Heart right ventricle (tissue), 16 donors: ENCODE measurements at places on chromosomes 3 and 15.

DNA sequence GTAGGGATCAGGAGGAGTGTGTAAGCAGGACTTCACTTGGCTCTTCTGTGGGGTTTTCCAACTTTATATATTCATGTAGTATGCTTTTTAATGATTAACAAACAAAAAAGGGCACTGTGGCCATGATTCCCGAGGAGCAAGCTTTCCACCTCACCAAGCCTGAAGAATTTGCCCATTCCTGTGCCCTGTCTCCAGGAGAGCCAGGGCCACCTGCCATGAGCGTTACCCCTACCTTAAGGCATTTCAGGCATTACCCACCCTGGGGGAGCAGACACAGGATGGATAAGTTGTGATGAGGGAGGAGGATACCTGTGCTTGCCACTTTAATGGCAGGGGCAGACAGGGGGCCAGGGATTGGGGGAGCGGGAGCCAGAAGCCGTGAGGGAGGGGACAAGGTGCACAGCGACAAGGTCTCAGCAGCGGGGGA, 3.0 kb downstream of the TRPM1 start:
- no peak for DNase-seq
- no peak overlapping the region for H3K4me3 ChIP-seq
- H3K36me3 ChIP-seq, result no peaks in the 10 kb centered on the region

DNA sequence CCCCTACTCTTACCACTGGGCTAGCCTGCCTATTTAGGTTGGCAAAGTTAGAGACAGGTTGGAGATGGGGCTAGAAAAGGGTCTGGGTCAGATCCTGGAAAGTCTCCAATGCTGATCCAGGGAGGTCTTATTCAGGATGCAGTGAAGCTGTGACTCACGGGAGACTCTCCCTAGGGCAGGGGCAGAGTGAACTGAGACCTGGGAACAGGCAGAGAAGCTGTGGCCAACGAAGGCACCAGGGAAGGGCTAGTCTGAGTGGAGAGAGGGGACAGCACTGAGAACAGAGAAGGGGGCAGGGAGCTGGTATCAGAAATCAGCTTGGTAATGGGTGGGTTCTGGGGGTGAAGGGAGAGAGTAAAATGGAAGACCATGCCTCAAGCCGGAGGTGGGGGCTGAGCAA, 2.2 kb downstream of the LTF start:
- H3K27me3 ChIP-seq, result no peaks in the 10 kb centered on the region
- H3K4me1 ChIP-seq, result peaks cover 14% of the 10 kb centered on the region
- H3K4me3 ChIP-seq, result peak overlapping the region; percentile 46
- DNase-seq, result no peak
- H3K27ac ChIP-seq, result peak overlapping the region; percentile 80

GRCh38 chr3:55500555-55501330, 13.6 kb upstream of the WNT5A start:
- H3K4me1 ChIP-seq, result no peaks in the 10 kb centered on the region
- no peak overlapping the region for H3K27ac ChIP-seq
- H3K36me3 ChIP-seq, result no peaks in the 10 kb centered on the region
- H3K27me3 ChIP-seq, result no peaks in the 10 kb centered on the region
- no peak overlapping the region for H3K4me3 ChIP-seq
- DNase-seq, result no peak

DNA sequence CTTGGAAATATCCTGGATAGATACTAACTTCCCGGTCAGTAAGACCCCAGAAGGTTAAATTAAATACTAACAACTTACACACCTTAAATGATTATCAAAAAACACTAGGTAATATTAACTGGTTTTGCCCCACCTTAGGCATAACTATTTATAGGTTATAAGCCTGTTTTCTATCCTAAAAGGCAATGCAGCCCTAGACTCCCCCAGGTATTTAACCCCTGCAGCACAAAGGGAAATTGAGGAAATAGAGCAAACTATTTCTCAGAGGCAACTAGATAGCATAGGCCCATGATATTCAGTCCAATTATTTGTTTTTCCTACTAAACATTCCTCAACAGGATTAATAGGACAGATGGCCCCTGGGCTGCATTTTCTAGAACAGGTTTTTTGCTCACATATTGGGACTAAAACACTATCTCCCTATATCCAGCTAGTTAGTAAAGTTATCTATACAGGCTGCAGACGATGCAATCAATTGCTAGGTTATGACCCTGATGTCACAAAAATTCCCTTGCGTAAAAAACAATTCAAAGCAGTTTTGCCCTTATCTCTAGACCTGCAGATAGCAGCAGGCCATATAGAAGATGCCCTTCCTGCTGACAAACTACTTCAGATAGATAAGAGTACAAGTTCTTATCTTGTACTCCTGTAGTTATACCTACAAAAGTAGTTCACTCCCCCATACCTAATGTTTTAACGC, 221.3 kb downstream of the DTWD1 start:
- no peaks in the 10 kb centered on the region for H3K27me3 ChIP-seq
- H3K4me1 ChIP-seq, result no peaks in the 10 kb centered on the region
- no peak for DNase-seq
- no peak overlapping the region for H3K4me3 ChIP-seq
- no peak overlapping the region for H3K27ac ChIP-seq
- H3K36me3 ChIP-seq, result no peaks in the 10 kb centered on the region

GRCh38 chr3:182920515-182921084, 59.7 kb downstream of the DCUN1D1 start:
- H3K4me1 ChIP-seq, result no peaks in the 10 kb centered on the region
- no peak for DNase-seq
- H3K4me3 ChIP-seq, result no peak overlapping the region
- H3K36me3 ChIP-seq, result no peaks in the 10 kb centered on the region

DNA sequence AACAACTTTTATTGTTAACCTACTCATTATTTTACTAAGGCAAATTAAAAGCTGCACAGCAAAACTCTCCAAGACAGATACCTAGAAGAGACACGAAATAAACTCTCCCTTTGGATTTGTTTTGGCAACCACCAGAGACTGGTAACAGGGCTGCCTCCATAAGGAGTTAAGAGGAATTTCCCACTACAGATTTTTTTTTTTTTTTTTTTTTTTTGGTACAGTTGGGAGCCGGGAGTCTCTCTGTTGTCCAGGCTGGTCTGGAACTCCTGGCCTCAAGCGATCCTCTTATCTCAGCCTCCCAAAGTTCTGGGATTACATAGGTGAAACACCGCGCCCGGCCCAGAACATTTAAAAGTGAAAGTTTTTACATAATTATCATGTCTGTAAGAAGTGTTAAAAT, 73.6 kb upstream of the VGLL4 start:
- no peaks in the 10 kb centered on the region for H3K27me3 ChIP-seq
- no peak for DNase-seq
- H3K4me1 ChIP-seq, result peaks cover 34% of the 10 kb centered on the region
- no peak overlapping the region for H3K4me3 ChIP-seq

- H3K4me3 ChIP-seq, result no peak overlapping the region
- H3K27ac ChIP-seq, result no peak overlapping the region
- H3K36me3 ChIP-seq, result no peaks in the 10 kb centered on the region
- H3K27me3 ChIP-seq, result no peaks in the 10 kb centered on the region
- no peaks in the 10 kb centered on the region for H3K4me1 ChIP-seq
These were observed 142.7 kb upstream of the DPPA4 start for GRCh38 chr3:109480014-109480413.

DNA sequence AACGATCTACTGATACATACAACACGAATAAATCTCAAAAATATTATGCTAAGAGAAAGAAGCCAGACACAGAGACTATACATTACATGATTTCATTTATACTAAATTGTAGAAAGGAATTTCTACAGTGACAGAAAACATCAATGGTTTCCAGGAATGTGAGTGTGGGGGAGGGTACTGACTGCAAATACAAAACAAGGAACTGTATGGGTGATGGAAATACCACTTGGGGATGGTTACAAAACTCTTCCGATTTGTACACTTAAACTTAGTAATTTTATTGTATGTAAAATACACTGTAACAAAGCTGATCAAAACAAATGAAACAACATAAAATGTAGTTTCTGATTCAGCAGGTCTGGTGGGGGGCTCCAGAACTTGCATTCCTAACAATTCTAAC, 45.8 kb upstream of the IP6K2 start:
- H3K4me3 ChIP-seq, result no peak overlapping the region
- peaks cover 9% of the 10 kb centered on the region for H3K4me1 ChIP-seq
- no peak for DNase-seq
- H3K36me3 ChIP-seq, result peaks cover 97% of the 10 kb centered on the region

- no peaks in the 10 kb centered on the region for H3K36me3 ChIP-seq
- DNase-seq, result no peak
- no peak overlapping the region for H3K27ac ChIP-seq
- H3K4me1 ChIP-seq, result peaks cover 6% of the 10 kb centered on the region
- H3K27me3 ChIP-seq, result no peaks in the 10 kb centered on the region
These were observed 37.0 kb downstream of the CCNL1 start for GRCh38 chr3:157122832-157123427.

GRCh38 chr15:90647326-90647725, 69.8 kb upstream of the BLM start:
- peaks cover 18% of the 10 kb centered on the region for H3K36me3 ChIP-seq
- H3K4me1 ChIP-seq, result no peaks in the 10 kb centered on the region
- H3K27me3 ChIP-seq, result no peaks in the 10 kb centered on the region
- no peak overlapping the region for H3K27ac ChIP-seq
- DNase-seq, result no peak

- H3K27ac ChIP-seq, result no peak overlapping the region
- no peaks in the 10 kb centered on the region for H3K4me1 ChIP-seq
- H3K36me3 ChIP-seq, result no peaks in the 10 kb centered on the region
- no peaks in the 10 kb centered on the region for H3K27me3 ChIP-seq
These were observed 46.4 kb downstream of the DLEC1 start for GRCh38 chr3:38085311-38085942.

GRCh38 chr3:27713078-27713423, 9.1 kb downstream of the EOMES start:
- no peak overlapping the region for H3K27ac ChIP-seq
- peaks cover 59% of the 10 kb centered on the region for H3K27me3 ChIP-seq
- peak overlapping the region; percentile 53 for H3K4me3 ChIP-seq
- H3K4me1 ChIP-seq, result peaks cover 33% of the 10 kb centered on the region

GRCh38 chr15:99032935-99033334, 25.3 kb upstream of the PGPEP1L start:
- H3K27ac ChIP-seq, result no peak overlapping the region
- no peaks in the 10 kb centered on the region for H3K4me1 ChIP-seq
- no peak overlapping the region for H3K4me3 ChIP-seq
- no peaks in the 10 kb centered on the region for H3K27me3 ChIP-seq

- no peak for DNase-seq
- no peak overlapping the region for H3K4me3 ChIP-seq
- no peaks in the 10 kb centered on the region for H3K27me3 ChIP-seq
These were observed 583.8 kb upstream of the NECTIN3 start for GRCh38 chr3:110487840-110488239.

DNA sequence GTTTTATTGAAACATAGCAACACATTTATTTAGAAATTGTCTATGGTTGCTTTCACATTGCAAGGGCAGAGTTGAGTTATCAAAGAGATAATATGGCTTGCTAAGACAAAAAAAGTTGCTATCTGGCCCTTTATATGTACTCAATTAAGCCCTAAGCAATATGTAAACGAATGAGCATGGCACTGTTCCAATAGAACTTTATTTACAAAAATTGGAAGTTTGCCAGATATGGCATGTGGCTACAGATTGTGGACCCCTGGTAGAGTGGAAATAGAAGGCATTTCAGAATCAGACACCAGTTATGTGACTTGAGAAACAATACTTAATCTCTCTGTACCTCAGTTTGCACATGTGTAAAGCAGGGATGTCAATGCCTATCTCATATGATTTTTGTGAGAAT, 515.6 kb upstream of the SGO1 start:
- H3K4me1 ChIP-seq, result no peaks in the 10 kb centered on the region
- DNase-seq, result no peak
- H3K4me3 ChIP-seq, result no peak overlapping the region
- H3K27ac ChIP-seq, result no peak overlapping the region
- no peaks in the 10 kb centered on the region for H3K36me3 ChIP-seq
- no peaks in the 10 kb centered on the region for H3K27me3 ChIP-seq

GRCh38 chr3:117398141-117398899, 688.7 kb downstream of the TUSC7 start:
- H3K27me3 ChIP-seq, result no peaks in the 10 kb centered on the region
- no peak for DNase-seq
- H3K27ac ChIP-seq, result no peak overlapping the region
- no peaks in the 10 kb centered on the region for H3K4me1 ChIP-seq

GRCh38 chr3:107498646-107499045, 24.1 kb upstream of the BBX start:
- H3K36me3 ChIP-seq, result no peaks in the 10 kb centered on the region
- no peaks in the 10 kb centered on the region for H3K4me1 ChIP-seq
- no peak overlapping the region for H3K27ac ChIP-seq
- no peak for DNase-seq

DNA sequence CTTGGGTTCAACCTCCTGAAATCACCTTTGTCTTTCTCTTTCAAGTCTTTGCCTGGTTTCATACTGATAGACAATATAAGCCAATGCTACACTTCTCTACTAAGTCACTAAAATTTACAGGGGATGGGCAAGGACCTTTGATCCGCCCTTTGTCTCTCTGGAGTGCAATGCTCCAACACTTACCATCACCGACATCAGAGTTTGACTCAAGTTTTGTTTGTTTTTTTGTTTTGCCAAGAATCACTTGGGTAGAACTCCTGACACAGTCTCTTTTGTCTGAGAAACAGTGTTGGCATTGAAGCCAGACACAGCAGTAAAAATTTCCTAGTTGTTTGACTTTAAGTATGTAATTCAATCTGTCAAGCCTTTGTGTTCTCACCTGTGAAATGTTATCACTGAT, 29.3 kb downstream of the NFKBIZ start:
- H3K4me1 ChIP-seq, result no peaks in the 10 kb centered on the region
- no peak for DNase-seq
- no peaks in the 10 kb centered on the region for H3K36me3 ChIP-seq
- H3K27ac ChIP-seq, result no peak overlapping the region
- no peak overlapping the region for H3K4me3 ChIP-seq

DNA sequence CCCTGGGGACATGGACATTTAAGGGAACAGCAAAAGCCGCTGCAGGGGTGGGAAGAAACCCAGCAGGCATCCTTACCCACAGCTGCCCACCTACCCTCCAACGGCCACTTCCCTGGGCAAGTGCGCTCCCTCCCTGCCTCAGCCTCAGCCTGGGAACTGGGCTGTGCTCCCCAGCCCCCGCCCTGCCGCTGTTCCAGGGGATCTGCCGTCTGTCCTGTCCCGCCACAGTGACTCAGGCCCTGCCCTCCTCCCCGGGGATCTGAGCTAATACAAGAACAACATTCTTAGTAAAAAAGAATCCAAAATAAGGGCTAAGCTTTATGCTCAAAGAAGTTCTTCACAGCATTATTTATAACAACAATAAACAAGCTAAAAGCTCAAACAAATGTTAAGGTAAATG, 7.4 kb upstream of the IQSEC1 start:
- no peak overlapping the region for H3K27ac ChIP-seq
- peak; percentile 65 for DNase-seq
- H3K27me3 ChIP-seq, result peaks cover 6% of the 10 kb centered on the region
- peaks cover 40% of the 10 kb centered on the region for H3K4me1 ChIP-seq

DNA sequence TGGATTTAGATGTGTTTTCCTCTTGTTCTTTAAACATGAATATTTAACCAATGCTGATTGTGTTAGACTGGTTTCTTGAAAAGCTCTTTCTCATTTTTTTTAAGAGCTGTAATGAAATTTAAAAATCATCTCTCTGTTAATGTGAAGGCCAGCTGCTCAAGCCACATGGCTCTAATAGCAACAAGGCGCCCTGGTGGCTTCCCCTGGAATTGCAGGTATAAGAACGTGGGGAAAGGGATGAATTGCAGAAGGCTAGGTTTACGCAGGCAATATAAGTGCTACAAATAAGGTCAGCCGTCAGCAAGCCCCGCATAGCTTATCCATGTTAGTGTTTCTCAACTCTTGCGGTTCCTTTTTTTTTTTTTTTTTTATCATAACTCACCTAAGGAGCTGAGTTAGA, 108.5 kb downstream of the SAMMSON start:
- no peaks in the 10 kb centered on the region for H3K36me3 ChIP-seq
- H3K27ac ChIP-seq, result no peak overlapping the region
- H3K4me1 ChIP-seq, result no peaks in the 10 kb centered on the region

- no peak overlapping the region for H3K27ac ChIP-seq
- H3K4me1 ChIP-seq, result peaks cover 42% of the 10 kb centered on the region
- H3K36me3 ChIP-seq, result no peaks in the 10 kb centered on the region
- H3K4me3 ChIP-seq, result no peak overlapping the region
- H3K27me3 ChIP-seq, result no peaks in the 10 kb centered on the region
These were observed 57.9 kb downstream of the B3GNT5 start for GRCh38 chr3:183310936-183311335.
